ENCODE measurements at places on chromosomes 4 and X.

- DNase-seq = no peak
These were observed 27.4 kb downstream of the SMARCA1 start for GRCh38 chrX:129495900-129496299.

GRCh38 chrX:80817002-80817401 lies 7.3 kb upstream of the BRWD3 start:
- DNase-seq = no peak

GRCh38 chr4:156098805-156099204 lies 145.1 kb upstream of the CTSO start:
- no peak for DNase-seq

GRCh38 chr4:3802571-3803474 lies 36.6 kb downstream of the ADRA2C start:
- no peak for DNase-seq

GRCh38 chrX:19446397-19446796 lies 68.9 kb downstream of the MAP3K15 start:
- no peak for DNase-seq

DNA sequence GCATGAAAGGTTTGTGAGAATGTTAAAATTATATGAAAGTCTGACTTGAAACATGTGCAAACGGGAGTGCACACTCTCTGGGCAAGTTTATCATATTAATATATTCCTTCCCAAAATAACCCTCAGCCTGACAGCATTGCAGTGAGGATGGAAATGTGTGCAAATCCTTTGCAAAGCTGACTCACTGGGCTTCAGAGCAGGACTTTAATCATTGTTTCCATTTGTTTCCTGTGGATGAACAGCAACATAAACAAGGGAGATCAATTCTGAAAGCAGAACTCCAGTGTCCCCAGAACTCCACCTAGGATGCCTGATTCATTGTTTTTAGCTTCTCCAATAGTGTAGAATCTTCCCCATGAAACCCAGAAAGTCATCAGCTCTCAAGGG lies 32.9 kb downstream of the SLC2A9 start:
- no peak for DNase-seq

GRCh38 chrX:8849458-8849857 lies 48.3 kb upstream of the FAM9A start:
- DNase-seq = no peak

DNA sequence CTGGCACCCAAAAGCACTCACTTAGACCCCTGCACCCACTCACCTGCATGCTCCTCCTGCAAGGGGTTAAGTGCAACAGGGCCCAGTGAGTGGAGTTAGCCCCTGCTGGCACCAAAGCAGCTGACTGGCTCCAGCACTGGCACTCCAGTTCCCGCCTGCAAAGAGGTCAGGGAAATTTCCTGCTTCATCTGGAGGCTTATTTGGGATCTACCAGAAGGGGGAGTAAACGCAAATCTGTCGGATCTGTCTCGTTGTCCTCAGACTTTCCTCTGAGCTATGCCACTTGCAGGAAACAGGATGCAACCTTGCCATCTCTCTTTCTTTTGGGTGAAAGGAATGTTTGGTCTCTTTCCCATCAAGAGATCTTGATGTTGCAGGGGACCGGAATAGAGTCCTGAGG lies 435.6 kb downstream of the PCDH10 start:
- DNase-seq = peak; percentile 66

GRCh38 chr4:41540687-41541086 lies 2.7 kb downstream of the LIMCH1 start:
- no peak for DNase-seq

GRCh38 chr4:95469617-95470016 lies 79.2 kb downstream of the UNC5C start:
- DNase-seq = no peak

- no peak for DNase-seq
These were observed 127.2 kb downstream of the ARHGEF9 start for GRCh38 chrX:63657821-63658220.

DNA sequence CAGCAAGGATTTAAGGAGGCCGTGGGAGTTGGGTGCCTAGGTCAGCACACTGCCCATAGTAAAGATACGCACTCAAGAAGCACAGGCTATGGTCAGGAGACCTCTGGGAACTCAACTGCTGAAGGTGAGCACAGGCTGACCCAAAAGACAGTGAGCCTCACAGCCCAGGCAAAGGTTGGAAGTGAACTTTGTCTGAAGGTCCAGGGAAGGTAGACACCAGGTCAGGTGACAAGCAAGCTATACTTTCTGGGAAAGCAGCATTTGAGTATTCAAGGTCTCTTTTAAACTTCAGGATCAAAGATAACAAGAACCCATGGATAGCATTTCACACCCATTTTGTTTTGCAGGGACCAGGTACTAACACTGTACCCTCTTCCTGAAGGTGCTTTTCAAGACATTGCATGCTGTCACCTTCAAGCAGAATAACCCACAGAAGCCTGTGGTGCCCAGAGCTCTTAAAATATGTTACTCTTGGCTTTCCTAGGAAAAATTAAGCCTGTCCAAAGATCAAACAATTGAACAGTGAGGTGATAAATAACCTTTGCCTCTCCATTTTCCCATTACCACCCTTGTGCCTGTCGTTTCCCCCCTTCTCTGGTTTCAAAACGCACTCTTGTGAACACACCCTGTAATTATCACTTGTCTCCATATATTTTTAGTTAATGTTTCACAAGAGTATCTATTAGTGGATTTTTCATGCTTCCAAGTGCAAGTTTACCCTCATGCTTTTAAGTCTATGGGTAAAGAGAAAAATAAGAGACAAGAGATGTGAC lies 3.4 kb upstream of the S100G start:
- DNase-seq = no peak

- peak; percentile 16 for DNase-seq
These were observed 7.5 kb upstream of the ACSL1 start for GRCh38 chr4:184833046-184833838.

DNA sequence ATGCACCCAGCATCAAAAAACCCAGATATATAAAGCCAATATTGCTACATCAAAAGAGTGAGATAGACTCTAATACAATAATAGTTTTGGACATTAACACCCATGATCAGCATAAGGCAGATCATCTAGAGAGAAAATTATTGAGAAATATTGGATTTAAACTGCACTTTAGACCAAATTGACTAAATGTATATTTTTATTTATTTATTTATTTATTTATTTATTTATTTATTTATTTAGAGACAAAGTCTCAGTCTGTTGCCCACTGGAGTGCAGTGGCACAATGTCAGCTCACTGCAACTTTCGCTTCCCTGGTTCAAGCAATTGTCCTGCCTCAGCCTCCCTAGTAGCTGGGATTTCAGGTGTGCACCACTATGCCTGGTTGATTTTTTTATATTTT lies 193.0 kb downstream of the KLHL4 start:
- no peak for DNase-seq

DNA sequence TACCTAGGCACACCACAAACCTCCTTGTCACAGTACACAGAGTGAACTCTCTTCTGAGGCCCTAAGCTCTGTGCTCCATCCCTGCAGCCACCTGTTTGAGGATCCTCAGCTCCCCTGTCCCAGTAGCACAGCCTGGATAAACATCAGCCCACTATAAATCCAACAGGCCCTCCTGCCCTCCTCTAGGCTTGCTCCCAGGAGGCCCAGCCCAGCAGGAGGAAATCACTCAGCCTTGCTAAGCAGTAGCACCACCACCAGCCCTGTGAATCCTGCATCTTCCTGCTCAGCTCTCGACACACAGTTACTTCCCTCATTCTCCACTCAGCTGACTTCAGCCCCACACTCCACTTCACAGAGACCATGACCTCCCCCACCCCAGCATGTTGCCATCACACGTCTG lies 273.9 kb downstream of the BCOR start:
- no peak for DNase-seq

Measured in GM23338 (cell line).